ENCODE measurements at places on chromosomes 12 and 14. TPM values are rescaled to one million over a fixed set of nuclear protein-coding genes. Genes with fewer than 3 reads are reported as not detected.

The INSM2 gene
- total RNA-seq: not detected

The RNASE2 gene
- total RNA-seq: not detected

The FKBP4 gene
- total RNA-seq: 36.3 TPM

The NPAS3 gene
- not detected for total RNA-seq

The CLEC2A gene
- not detected for total RNA-seq

The KRT3 gene
- not detected for total RNA-seq

The DPF3 gene
- 0.11 TPM for total RNA-seq

The PMCH gene
- not detected for total RNA-seq

The PDE3A gene
- 33.7 TPM for total RNA-seq

The RPGRIP1 gene
- total RNA-seq: not detected

The TMEM30B gene
- total RNA-seq: 21.5 TPM

The AICDA gene
- not detected for total RNA-seq

The LHX5 gene
- not detected for total RNA-seq

The SOAT2 gene
- not detected for total RNA-seq

The RNF212B gene
- total RNA-seq: not detected

The EEF1AKMT3 gene
- 2.1 TPM for total RNA-seq

The HCAR1 gene
- total RNA-seq: not detected

The CISTR gene
- total RNA-seq: not detected

The NGB gene
- not detected for total RNA-seq

The DNAI7 gene
- not detected for total RNA-seq
